Femur (tissue), 1 donor: ENCODE measurements at places on chromosomes 5 and 9.

DNA sequence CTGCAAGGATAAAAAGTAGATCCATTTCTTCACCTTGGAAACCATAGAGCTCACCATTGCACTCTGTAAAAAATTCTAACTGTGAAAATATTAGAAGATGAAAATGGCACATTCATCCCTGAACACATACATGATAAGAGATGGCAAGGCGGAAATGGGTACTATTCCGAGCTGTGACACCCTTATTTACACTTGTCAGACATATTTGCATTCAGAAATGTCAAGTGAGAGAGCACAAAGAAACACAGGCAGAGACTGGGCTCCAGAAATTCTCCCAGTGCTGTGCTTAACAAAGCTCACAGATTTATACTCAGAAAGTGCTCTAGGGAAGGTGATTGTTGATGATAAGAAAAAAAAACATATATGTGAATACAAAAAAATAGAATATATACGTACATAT is 170.3 kb upstream of the PUM3 start:
- DNase-seq = no peak

GRCh38 chr5:154779105-154779504 is 23.9 kb downstream of the LARP1 start:
- no peak for DNase-seq

GRCh38 chr5:73445665-73446630 is 2.6 kb downstream of the FOXD1 start:
- DNase-seq = no peak

- peak; percentile 51 for DNase-seq
Measured at GRCh38 chr5:115069087-115069968, 100.4 kb downstream of the TRIM36 start.

DNA sequence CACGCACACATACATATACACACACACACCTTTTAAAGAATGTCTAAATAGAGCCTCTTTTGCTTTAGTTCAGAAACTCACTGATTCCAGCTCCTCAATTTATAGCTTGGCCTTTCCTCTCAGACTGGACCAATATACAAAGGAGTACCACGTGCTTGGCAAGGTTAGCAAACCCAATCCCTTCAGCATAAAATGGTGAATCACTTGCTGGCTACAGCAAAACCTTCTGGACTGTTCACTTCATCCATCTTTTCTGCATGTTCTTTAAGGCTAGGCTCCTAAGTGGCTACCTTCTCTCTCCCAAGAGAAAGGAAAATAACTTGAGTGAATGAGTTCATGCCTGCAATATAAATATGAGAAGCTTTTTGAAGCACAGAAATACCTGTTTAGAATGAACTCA is 109.7 kb downstream of the LPAR1 start:
- DNase-seq = no peak

DNA sequence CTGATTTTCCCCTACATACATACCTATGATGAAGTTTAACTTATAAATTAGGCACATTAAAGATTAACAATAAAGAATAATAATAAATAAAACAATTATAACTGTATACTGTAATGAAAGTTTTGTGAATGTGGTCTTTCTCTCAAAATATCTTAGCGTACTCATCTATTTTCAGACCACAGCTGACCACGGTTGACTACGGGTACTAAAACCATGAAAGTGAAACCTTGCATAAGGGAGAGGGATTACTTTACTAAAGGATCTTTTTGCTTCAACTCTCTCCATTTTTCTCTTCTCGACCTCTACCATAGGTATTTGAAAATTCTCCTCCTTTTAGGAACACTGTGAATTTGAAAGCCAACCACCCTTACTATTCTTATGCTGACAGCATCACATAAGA is 475.5 kb downstream of the CETN3 start:
- DNase-seq = no peak

DNA sequence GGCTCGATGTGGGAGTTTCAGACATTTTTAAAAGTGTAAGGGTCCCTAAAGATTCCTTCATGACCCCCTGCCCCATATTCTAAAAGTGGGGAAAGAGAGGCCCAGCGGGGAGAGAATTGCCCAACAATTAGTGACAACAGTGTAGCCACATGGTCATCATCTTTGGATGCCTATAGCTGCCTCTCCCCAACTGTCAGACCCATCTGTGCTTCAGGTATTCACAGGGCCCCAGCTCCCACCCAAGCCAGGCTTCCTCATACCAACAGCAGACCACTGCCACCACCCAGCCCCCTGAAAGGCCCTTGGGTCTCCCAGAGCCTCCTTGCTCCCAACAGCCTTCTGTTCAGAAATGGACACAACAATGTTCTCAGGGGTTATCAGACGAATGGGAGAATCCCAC is 4.1 kb downstream of the BICD2 start:
- no peak for DNase-seq
